ENCODE measurements at places on chromosomes 7 and 10. TPM values are rescaled to one million over a fixed set of nuclear protein-coding genes. Genes with fewer than 3 reads are reported as not detected.

DNA sequence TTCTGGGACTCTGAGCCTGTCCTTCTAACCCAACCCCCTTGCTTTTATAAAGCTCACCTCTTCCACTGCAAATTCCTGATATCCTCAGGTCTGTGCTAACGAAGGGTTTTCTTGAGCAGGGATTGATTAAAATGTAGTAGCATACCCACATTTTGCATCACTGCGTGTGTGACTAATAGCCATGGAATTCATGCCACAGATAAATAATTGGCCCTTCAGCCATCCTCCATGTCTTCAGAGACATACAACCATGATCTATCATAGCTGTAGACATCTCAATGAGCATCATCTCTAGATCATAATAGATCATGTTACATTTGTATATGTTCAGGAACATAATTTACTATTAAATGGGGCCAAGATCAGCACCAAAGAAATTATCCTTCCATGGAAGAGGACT is 990.3 kb downstream of the KCNMA1 start:
- no peak for DNase-seq

DNA sequence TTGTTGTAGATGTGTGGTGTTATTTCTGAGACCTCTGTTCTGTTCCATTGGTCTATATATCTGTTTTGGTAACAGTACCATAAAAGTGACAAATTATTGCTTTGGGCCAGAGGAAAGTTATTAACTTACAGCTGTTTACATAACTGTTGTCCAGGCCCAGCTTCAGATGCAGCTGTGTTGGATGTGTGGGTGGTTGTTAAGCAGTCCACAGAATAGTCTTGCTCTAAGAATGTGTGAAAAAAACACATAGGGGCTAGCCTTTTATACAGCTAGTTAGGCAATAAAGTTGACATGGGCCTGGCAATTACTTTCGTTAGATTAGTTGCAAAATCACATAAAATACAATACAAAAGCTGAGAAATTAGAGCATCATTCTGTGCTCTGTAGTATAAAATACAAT is 31.9 kb downstream of the DLD start:
- DNase-seq, result peak; percentile 33

DNA sequence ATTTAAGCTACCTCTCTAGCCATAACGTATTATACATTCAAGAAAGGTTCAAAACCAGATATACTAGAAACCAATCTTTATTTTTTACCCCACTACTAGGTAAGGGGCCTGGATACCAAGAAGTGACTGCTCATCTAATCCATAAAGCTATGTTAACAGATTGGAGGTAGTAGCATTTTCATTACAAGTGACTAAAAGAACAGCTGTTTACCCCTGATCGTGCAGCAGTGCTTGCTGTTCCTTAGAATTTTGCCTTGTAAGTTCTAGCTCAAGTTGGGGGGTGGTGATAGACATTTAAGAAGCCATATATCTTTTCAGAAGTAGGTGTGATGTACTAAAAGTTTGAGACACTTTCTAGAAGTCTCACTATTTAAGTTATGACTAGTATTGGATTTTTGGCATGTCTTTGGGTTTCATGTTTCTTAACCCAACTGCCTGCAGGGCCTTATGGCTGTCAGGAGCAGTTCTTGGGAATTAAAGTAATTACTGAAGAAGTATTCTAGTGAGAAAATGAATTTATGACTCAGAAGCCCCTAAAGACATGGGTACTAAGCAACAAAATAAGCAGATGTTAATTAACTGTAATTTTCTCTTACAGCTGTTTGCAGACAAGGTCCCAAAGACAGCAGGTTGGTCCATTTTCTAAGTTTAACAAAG is 2.3 kb downstream of the PPIA start:
- DNase-seq, result no peak

Gene SEMA3E
- total RNA-seq, result 1.1 TPM

DNA sequence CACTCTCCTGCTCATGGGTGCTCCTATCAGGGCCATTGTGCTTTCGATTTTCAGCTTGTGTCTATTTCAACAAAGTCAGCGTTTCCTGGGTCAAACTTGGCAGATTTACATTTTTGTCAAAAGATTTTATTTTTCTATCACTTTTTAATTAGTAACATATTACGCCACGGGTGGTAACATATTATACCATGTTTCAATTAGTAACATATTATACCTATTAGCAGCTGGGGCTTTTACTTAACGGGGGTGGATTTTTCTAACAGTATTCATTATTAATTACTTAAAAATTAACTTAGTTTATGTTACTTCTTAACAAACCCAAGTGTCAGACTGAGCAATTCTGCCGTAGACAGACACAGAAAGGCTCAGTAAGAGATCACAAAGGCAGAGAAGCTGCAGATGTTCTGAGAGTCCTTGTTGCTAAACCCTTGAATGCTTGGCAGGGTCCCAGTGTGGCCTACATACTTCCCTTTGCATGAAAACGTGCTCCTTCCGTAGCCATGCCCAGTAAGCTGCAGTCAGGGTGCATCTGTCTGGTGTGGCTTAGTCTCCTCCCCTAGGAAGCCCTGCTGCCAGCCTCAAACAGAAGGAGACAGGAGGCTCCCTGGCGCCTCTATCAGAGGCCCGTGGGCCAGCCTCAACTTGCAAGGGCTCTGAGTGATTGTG is 263.1 kb upstream of the CXCL12 start:
- peak; percentile 71 for DNase-seq

Gene TFR2
- total RNA-seq, result under 0.01 TPM

Gene PIK3AP1
- under 0.01 TPM for total RNA-seq

Measured in IMR-90 (cell line).